ENCODE measurements at places on chromosomes 13 and 19.
A peak's percentile ranks its signal among the peaks of the same experiment; 100 is the strongest.

- DNase-seq, result no peak
Measured at GRCh38 chr13:113552786-113553434, 31.6 kb upstream of the TFDP1 start.

DNA sequence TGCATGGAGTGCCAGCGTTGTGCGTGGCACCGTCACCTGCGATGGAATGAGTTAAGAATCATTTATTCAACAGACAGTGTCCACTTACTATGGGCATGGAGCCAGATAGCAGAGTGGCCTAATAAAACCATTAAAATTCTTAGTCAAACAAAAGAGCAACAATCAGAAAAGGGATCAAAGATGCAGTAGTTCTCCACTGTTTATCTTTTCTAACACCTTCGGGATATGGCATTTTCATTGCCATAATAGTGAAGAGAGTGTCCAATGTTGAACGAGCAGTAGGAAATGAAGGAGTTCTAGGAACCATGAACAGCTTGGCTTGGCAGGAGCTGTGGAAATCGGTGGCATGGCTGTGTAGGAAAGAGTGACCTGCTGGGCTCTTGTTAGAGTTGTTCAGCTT, 2.0 kb downstream of the TNFSF11 start:
- no peak for DNase-seq

GRCh38 chr13:40024204-40024966, 368.9 kb downstream of the COG6 start:
- no peak for DNase-seq

GRCh38 chr19:33284146-33284643, 18.1 kb downstream of the CEBPA start:
- DNase-seq, result no peak

DNA sequence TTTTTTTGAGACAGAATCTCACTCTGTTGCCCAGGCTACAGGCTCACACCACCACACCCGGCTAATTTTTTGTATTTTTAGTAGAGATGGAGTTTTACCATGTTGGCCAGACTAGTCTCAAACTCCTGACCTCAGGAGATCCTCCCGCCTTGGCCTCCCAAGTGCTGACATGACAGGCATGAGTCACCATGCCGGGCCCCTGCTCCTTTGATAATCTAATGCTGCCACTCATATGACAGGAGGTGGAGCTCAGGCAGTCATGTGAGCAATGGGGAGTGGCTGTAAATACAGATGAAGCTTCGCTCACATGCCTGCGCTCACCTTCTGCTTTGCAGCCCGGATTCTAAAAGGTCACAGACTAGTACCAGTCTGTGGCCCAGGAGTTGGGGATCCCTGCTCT, 25.1 kb downstream of the ARHGEF18 start:
- no peak for DNase-seq

DNA sequence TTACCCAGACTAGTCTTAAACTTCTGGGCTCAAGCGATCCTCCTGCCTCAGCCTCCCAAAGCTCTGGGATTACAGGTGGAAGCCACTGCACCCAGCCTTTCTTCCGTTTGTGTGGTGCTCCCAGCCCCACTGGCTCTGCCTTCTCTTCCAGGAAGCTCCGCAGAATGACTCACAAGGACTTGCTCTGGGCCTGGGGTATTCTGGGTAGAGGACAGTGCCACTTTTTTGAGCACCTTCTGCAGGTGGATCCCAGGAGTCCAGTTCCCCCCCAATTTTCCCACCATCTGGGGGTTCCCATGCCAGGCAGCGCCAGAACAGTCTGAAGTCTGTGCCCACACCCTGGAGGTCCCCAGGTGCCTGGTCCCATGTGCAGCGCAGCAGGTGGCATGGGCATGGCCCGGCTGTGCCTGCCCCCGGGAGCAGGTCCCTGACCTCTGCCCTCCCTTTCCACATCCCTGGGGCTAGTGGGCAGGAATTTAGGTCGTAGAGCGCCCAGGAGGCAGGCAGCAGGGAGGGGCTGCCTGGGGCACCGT, 1.6 kb downstream of the REEP6 start:
- no peak for DNase-seq

DNA sequence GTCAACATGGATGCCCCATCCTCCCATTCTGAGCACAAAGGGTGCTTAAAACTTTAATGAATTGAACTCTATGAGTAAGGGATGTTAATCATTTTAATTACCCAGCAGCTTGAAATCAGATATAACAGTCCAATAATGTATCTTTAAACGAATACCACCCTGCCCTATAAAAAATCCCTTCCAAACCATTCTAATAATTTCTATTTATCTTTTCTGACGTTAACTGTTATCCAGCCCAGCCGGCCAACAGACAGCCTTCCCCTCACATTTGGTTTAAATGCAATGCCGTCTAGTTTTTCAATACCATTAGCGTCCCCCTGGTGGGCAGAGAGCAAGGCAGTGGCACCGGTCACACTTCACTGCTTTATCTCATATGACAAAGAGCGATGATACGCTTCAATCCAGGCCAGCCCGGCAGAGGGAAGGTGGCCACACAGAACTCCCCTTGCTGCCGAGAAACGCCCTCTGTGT, 402.2 kb upstream of the ZNF507 start:
- DNase-seq, result peak; percentile 32

GRCh38 chr19:33553530-33554310, 32.1 kb upstream of the PEPD start:
- DNase-seq, result no peak

DNA sequence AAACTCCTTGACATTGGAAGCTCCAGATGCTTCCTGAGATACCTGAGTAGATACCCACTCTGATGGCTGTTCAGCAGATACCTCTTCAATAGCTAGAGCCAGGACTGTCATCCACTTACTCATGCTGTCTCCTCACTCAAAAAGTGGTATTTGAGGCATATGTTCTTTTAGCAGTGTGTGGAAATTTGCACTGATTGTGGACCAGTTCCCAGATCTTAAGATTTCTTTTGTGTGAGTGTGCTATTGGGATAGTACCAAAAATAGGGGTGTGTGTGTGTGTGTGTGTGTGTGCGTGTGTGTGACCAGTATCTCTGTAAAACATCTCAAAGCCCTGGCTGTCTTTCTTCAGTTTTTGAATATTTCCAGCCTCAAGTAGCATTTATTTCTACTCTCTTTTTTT, 108.3 kb downstream of the SLITRK5 start:
- DNase-seq, result no peak

- DNase-seq, result no peak
Measured at GRCh38 chr19:35023428-35023827, 6.8 kb upstream of the SCN1B start.

DNA sequence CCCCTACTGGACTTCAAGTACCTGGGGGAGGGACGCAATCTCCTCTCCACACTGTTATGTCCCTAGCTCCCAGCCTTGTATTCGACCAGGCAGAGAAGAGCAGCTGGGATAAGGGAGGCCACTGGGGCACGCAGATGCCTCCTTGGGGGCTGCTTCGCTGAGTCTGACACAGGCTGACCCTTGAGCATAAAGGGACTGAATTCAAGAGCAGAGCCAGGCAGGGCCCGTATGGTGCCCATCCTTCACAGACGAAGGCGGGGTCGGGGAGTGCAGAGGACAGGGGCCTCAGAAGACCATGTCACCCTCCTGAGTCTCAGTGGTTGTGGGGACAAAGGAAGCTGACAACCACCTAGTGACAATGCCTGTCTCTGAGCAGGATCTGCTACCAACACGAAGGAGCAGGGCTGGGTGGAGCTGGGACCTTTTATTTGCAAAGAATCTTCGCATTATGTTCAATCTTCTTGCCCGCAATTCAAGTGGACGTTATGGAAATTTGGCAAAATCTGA, 124.6 kb downstream of the TUBA3C start:
- DNase-seq, result no peak

- DNase-seq, result no peak
Measured at GRCh38 chr19:55116859-55117662, at the start of gene PPP1R12C. TSS of gene PPP1R12C (minus strand) at chr19:55117637. CDS start at chr19:55117543, 94 bp downstream.

- DNase-seq, result no peak
Measured at GRCh38 chr19:4057931-4058692, 8.6 kb downstream of the ZBTB7A start.

Measured in BE2C (cell line).